ENCODE measurements at places on chromosomes 7 and 10. TPM values are rescaled to one million over a fixed set of nuclear protein-coding genes. Genes with fewer than 3 reads are reported as not detected.
A peak's percentile ranks its signal among the peaks of the same experiment; 100 is the strongest.

DNA sequence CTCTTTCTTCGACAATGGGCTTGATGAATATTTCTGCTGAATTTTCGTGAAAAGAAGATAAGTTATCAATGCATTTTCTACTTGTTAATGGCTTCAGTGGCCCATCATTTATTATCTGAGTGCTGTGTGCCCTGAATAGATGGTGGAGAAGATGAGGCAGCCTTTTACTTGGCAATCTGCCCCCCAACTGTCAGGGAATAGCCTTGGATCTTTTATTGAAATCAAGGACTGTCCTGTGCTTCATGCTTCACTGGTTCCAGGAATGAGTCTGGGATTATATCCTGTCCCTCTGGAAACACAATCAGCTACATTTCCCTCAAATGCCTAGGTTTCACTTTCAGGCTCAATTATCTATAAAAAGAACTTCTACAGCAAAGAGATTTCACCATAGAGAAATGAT lies 75.9 kb upstream of the NXPH1 start:
- DNase-seq = no peak
- H3K4me3 ChIP-seq = no peak overlapping the region
- no peak overlapping the region for H3K27ac ChIP-seq

DNA sequence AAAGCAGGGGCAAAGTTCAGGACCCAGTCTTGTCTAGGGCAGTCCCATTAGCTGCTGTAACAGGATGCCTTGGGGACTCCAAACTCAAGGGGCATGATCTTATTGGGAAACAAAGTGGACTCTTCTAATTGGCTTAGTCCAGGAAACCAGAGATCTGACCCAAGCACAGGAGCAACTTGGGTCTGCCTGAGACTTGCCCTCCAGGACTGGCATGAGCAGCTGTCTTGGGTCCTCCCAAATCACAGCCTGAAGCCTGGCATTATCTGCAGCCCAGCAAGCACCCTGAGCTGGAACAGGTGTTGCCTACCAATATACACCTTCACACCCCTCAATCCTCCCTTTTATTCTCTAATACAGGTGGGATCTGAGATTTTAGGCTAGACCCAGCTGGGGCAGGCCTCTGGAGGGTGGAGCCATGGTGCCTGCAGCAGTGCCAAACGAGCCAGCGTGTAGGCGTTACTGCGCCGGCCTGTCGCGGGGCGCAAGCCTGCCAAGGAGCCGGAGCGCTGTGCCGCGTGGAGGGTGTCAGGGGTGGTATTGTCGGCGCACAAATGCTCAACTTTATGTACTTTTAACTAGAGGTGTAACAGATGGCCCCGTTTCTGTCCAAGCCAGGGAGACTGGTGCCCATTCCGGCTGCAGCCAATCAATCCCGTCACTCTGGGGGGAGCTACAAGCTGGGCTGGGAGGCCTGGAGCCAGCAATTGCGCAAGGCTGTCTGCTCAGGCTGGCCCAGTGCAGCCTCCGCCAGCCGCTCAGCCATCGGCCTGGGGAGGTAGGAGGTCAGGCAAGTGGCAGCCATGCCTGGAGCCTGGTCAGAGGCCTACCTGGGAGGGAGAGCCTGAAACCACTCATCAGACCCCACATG lies 12.8 kb upstream of the LBX1 start:
- no peak overlapping the region for H3K27ac ChIP-seq
- peaks cover 8% of the 10 kb centered on the region for H3K4me1 ChIP-seq
- H3K4me3 ChIP-seq = no peak overlapping the region
- peaks cover 15% of the 10 kb centered on the region for H3K27me3 ChIP-seq
- no peaks in the 10 kb centered on the region for H3K36me3 ChIP-seq

GRCh38 chr7:75039709-75040108 lies 33.9 kb downstream of the RCC1L start:
- H3K27ac ChIP-seq = no peak overlapping the region
- no peak overlapping the region for H3K4me3 ChIP-seq
- no peaks in the 10 kb centered on the region for H3K4me1 ChIP-seq
- no peaks in the 10 kb centered on the region for H3K27me3 ChIP-seq
- no peaks in the 10 kb centered on the region for H3K36me3 ChIP-seq
- no peak for DNase-seq

DNA sequence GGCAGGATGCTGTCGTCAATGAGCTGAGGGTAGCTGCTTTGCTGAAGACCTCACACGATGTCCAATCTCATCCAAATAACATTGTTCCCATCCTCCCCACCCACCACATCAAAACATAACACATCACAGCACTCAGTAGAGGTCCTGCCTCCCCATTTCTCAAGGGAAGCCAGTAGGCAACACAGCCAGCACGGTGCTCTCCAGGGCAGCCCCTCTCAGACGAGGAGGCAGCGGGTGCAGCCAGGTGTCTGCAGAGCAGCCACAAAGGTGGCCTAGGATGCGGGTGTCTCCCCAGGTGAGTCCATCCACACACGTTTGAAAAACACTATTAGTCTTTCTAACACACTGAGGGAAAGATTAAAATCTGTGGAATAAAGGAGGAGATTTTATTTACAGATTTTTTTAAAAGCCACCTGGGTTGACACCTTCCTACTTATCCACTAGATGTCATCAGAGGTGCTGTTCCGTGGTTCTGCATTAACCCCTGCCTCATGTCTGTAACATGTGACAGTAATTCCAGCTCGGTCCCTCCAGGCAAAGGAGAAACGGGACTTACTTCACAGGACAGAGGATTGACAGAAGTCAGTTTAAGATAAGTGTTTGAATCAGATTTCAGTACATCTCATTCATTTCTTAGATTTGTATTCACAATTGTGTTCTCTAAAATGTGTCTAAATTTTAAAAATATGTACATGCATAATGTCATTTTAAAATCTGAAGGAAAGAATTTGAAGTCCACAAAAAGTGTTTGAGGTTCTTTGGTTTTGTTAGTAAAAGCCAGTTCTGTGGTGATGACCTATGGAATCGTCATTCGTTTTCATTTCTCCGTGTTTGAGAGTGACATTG lies 68.0 kb downstream of the LANCL2 start:
- peaks cover under 1% of the 10 kb centered on the region for H3K4me1 ChIP-seq
- peak; percentile 66 for DNase-seq
- no peak overlapping the region for H3K4me3 ChIP-seq
- H3K27me3 ChIP-seq = no peaks in the 10 kb centered on the region

DNA sequence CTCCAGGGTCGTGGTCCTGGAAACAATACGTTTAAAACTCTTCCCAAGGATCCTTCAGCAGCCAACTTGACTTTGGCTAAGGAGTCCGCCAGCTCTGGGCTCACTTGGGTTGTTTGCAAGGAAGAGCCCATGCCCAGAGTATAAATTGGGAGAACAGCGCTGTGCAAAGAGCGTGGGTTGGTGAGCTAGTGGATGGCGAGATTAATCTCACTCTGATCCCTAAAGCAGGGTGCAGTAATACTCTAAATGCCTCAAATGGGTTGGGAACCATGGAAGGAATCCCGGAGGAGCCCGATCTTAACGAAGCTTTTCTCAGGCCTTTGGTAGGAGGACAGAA lies 495 bp upstream of the SDHAF3 start:
- H3K27ac ChIP-seq = no peak overlapping the region
- H3K4me1 ChIP-seq = no peaks in the 10 kb centered on the region
- H3K4me3 ChIP-seq = peak overlapping the region; percentile 66
- DNase-seq = no peak

DNA sequence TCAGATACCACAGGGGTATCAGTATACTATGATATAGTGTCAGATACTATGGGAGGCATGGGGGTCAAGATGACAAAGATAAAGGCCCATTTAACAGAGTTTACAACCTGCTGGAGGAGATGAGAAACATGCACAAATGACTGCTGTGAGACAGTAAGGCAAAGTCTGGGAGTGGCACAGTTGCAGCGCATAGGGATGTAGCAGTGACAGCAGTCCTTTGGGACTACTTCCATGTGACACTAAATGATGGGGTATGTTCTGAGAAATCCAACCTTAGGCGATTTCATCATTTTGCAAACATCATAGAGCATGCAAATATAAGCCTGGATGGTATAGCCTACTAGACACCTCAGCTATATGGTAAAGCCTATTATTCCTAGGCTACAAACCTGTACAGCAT lies 56.8 kb downstream of the CDK1 start:
- H3K27ac ChIP-seq = no peak overlapping the region
- no peak overlapping the region for H3K4me3 ChIP-seq
- H3K27me3 ChIP-seq = no peaks in the 10 kb centered on the region
- H3K36me3 ChIP-seq = no peaks in the 10 kb centered on the region
- DNase-seq = no peak
- H3K4me1 ChIP-seq = no peaks in the 10 kb centered on the region

DNA sequence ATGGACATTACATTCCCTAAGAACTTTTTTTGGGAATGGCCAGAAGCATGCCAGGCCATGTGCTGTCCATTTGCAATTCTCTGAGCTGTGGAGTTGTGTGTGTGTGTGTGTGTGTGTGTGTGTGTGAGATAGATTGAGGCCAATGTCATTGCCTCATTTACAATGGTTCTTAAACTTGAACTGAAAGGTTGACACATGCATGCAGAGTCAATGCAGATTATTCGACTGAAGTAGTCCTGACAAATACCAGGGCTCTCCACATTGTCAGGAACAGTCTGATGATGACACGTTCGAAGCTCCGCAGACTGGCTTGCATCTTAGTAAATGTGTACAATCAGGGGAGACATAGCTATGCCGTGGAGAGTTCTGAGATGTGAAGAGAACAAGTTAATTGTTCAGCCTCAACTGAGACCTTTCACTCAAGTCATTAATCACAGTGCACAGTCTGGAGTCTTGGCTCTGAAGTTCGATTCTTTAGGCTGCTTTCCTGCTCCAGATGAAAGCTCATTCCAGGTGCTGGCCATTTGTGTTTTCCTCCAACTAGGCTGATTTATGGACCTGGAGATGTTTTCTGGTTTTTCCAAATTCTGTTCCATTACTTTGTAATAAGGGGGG lies 921.9 kb downstream of the LRMDA start:
- no peaks in the 10 kb centered on the region for H3K27me3 ChIP-seq
- no peak overlapping the region for H3K4me3 ChIP-seq
- H3K27ac ChIP-seq = peak overlapping the region; percentile 59
- no peaks in the 10 kb centered on the region for H3K36me3 ChIP-seq

The GET4 gene
- 115 TPM for total RNA-seq

The C10orf143 gene
- 0.29 TPM for total RNA-seq

The TMEM140 gene
- total RNA-seq = not detected

The MRC1 gene
- total RNA-seq = not detected

The ST8SIA6 gene
- total RNA-seq = not detected

The IDI2 gene
- total RNA-seq = not detected

Measured in PC-3 (cell line).